ENCODE measurements at places on chromosomes 5 and 9.

DNA sequence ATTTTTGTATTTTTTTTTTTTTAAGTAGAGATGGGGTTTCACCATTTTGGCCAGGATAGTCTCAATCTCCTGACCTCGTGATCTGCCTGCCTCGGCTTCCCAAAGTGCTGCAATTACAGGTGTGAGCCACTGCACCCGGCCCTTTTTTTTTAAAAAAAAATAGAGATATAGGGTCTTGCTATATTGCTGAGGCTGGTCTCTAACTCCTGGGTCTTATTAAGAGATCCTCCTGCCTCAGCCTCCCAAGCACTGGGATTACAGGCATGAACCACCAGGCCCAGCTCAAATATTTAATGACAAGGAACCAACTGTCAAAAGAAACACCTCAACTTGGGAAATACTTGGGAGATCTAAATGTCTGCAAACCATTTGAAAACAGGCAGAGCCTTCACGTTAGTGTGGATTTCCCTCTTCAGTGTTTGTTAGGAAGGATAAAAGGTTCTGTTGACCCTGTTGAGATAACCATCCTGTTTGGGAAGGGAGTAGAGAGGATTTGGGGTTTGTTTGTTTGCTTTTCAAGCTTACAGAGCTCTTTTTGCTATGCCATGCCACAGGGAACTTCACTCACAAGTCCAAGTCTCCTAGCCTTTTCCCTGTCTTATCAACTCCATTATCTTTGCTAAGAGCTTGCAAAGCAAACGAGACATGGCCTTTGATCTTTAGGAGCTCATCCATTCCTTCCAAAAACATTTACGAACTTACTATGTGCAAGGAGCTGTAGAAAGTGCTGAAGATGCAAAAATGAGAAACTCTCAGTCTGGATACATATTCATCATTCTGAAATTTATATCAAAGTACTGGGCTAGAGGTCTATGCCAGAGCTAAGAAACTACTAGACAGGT, 7.5 kb downstream of the FAXDC2 start:
- DNase-seq: no peak

- DNase-seq: no peak
Measured at GRCh38 chr5:756865-757345, 27.6 kb downstream of the ZDHHC11B start.

- no peak for DNase-seq
Measured at GRCh38 chr9:117705386-117705785, 1.2 kb downstream of the TLR4 start.

GRCh38 chr9:126694206-126695081, 80.7 kb downstream of the LMX1B start:
- no peak for DNase-seq

- no peak for DNase-seq
Measured at GRCh38 chr5:143025971-143026370, 255.8 kb downstream of the ARHGAP26 start.

GRCh38 chr9:101353683-101354082, 31.1 kb downstream of the BAAT start:
- no peak for DNase-seq

DNA sequence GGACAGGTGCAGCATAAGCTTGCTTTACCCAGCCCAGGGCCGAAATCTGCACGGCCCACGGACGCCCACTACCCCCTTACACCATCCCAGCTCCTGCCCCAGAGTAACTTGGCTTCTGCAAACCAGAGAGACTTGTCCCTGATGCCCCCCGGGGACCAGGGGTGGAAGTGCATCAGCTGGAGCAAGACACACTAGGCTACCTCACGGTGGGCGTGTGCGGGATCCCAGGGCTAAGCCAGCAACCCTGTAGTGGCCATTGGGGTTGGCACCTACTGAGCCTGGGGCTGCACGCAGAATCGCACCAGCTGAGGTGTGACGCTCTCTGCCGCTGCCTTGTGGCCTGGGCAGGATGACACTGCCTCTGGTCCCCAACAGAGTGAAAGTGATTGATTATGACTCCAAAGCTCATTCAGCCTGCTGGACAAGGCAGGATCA, 6.1 kb upstream of the ZNF79 start:
- DNase-seq: no peak

DNA sequence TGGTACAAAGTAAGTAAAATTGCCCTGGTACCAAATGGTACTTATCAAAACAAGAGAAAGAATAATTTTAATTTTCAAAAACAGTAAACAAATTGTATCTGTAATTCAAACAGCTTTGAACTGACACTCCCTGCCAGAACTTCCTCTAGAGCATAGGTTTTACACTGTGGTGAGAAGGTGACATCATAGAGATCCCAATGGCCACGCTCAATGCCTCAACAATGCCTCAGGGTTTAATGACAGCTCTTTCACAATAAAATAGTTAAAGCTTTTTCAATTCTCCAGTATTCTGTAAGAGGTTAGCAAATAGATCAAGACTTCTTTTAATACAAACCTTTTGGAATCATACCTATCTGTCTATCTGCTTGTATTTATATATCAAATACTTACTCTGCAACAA, 437.1 kb downstream of the PRR16 start:
- DNase-seq: no peak
